DMS79 treated with DMSO at 0.1 percent for 48 hours (cell line): ENCODE measurements at places on chromosomes 5 and 9.

DNA sequence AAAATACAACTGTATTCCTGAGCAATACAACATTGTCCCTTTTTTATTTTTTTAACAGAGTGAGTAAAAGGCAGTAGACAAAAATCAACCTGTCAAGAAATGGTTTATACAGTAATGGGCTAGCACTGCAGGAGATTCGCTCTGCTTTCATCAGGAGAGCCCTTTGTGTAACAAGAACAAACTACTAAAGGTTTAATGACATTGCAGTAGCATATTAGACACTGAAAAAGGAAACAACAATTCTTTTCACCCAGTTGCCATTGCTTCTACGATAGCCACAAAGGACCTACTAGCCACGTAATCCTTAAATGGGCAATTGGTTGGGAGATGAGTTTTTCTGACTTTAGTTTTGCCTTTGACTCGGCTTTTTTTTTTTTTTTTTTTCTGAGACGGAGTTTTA is 319.8 kb upstream of the TRPM3 start:
- no peak for DNase-seq

DNA sequence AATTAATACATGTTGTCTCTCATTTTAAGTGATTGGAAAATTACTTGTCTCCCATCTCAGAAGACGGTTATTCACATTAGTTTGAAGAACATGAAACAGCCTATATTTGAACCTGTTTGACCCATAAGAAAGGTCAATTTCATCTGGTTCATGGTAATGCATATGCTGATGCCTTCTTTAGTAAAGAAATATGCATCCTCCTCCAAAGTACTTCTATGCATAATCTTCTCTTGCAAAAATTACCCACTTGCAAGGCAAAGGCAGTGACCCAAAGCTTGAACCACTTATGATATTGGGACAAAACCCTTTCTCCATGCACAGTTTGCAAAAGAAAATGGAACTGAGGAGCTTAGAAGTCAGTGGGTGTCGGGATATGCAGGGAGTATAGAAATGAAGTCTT is 65.4 kb upstream of the IRX1 start:
- no peak for DNase-seq

DNA sequence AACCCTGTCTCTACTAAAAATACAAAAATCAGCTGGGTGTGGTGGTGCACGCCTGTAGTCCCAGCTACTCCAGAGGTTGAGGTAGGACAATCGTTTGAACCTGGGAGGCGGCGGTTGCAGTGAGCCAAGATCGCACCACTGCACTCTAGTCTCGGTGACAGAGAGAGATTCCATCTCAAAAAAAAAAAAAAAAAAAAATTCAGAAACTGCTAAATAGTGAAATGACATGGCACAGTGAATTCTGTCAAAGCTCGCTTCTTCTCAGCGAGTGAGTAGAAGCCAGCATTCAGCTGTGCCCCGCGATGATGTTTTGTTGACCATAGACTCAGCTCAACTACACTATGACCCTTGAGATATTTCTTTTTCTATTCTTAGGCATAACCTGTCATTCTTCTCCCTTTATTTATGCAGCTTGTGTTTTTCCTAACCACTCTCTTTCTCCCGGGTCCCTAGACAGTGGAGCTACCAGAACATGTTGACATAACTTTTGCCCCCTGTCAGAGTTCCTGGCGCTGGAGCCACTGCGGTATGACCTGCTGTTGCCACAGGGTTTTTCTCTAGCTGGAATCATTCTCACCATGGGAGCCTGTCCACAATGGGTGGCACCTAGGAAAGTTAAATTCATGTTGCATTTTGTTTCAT is 13.5 kb upstream of the IQGAP2 start:
- DNase-seq = no peak

DNA sequence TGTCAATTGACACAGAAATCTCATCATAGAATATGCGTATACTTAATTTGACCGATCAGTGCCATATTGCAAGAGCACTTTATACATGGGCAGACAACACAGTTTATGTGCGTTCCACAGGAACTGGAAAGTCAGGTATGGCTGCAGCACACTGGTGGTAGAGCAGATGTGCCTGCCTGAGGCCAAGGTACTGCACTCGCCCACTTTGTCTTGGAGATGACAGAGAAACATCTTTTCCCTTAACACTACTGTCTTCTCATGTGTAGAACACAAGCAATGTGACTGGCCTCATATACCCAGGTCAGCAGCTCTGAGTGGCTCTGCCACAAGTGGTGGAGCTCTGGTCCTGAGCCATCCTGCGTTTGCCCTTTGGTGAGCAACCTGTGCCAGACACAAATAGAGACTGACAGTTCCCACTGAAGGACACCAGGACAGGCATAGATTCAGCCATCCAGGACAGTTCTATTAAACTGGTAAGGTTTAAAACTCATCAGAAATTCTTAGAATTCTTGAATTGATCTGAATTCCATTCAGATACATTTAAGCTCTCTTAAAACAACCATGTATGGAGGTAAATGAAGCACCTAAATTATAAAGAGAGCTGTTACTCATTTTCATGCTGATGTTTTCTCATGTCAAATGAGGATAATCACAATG is 21.0 kb upstream of the PPP2CA start:
- DNase-seq = no peak

DNA sequence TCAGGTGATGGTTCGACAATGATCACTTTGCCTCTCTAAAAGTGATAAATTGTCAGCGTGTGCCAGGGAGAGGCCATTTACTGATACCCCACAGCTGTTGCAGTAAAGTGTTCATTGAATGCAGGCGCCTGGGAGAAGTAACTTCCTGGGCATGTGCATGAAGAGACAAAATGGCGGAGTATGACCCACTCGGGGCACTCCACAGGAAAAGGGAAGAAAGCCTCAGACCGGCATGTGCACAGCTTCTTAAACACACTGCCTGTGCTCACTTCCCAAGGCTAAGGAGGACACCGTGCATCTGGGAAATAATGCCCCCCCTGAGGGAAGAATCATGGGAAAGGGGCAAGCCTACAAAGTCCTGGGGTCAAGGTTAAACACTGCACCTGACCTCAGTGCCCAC is 329.5 kb downstream of the ICE1 start:
- no peak for DNase-seq

- DNase-seq = no peak
These were observed 53.5 kb upstream of the MAST4 start for GRCh38 chr5:66542711-66543110.

DNA sequence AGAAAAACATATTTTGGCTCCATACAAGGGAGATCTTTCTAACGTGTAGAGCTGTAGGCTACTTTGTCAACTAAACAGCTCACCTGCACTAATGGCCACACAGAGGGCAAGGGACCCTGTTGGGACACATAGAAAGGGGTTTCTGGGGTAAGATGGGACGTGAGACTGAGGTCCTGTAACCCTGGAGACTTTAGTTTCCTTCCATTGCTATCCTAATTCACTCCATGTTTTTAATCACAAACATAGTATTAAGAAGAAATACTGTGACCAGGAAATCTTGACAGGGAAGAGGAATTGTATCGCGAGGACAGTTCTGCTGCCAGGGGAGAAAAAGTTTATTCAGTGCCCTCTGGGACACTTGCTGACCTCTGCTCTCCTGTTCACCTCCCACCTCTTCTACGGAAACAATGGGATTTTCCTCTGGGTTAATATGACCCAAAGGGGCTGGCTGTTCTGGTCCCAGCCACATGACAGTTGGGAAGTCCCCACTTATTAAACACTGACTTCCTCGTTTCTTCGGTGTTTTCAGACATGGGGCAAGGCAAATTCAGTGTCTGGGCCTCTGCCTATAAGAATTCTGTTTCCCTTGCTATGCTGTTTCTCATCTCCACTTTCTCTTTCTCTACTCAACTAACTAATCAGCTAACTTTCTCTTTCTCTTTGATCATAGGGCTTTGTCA is 106.9 kb upstream of the SEMA6A start:
- DNase-seq = no peak

DNA sequence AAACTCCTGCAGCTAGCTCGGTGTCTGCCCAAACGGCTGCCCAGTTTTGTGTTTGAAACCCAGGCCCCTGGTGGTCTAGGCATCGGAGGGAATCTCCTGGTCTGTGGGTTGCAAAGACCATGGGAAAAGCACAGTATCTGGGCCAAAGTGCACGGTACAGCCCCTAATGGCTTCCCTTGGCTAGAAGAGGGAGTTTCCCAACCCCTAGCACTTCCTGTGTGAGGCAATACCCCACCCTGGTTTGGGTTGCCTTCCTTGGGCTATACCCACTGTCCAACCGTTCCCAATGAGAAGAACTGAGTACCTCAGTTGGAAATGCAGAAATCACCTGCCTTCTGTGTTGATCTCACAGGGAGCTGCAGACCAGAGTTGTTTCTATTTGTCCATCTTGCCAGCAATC is 41.8 kb downstream of the CAVIN4 start:
- no peak for DNase-seq

DNA sequence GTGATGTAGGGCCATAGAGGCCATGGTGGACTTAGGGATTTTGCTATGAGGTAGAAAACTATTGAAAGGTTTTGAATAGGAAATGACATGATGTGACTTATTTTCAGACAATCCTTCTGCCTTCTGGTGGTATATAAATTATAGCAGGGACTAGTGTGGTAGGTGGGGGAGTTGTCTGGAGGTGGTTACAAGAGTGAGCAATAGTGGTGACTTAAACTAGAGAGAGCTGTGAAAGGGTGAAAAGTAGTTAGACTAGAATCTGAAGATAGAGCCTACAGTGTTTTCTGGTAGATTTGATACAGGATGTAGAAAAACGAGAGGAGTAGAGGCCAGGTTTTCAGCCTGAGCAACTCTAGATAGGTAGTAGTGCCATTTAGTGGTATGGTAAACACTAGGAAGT is 32.3 kb downstream of the NAA35 start:
- no peak for DNase-seq

GRCh38 chr5:42595597-42595996 is 161.0 kb upstream of the CCDC152 start:
- peak; percentile 20 for DNase-seq

DNA sequence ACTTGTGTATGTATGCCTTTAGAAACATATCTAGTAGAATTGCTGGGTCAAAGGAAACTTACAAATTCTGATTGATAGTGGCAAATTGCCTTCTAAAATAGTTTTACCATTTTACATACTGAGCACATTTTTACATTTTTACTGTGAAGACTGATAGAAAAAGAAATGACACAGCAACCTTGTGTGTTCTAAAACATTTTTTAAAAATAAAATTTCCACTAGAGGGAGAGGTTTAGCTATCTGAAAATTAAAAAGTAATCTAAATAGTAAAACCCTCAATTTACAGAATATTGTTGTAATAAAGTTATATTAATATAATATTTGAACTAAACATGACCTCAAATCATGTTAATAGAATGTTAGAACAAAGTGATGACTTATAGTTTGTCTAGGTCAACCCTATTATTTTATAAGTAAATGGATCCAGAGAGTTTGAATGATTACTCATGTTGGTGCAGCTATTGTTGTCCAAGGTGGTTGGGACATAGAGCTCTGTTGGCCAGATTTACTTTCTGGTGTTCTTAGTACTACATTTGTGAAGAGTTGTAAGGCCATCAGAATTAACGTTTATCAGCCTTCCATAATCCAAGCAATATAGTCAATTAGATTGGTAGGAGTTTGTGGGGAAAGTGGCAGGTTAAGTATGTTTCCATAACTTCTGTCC is 17.2 kb downstream of the CENPP start:
- no peak for DNase-seq

- peak; percentile 1 for DNase-seq
These were observed 30.2 kb upstream of the NRG2 start for GRCh38 chr5:140073296-140073695.

DNA sequence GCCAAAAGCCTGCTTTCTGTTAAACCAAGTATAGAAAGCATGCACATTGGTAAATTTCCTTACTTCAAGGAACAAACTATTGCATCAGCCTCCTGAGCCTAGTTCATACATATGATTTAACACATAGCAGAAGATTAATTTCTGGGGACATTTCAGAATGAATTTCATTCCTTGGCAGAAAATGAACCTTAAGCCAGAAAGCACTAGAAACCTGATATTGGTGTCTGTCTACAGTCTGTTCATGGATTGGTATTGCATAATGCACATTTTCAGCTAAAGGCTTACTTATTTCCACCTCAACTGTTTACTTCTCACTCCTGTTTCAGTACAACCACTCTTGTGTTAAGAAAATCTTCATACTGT is 1471.8 kb upstream of the NUDT12 start:
- no peak for DNase-seq

- DNase-seq = no peak
These were observed 8.5 kb downstream of the CEP72 start for GRCh38 chr5:620586-621180.

GRCh38 chr9:115262477-115262876 is 144.5 kb upstream of the TNC start:
- peak; percentile 86 for DNase-seq

DNA sequence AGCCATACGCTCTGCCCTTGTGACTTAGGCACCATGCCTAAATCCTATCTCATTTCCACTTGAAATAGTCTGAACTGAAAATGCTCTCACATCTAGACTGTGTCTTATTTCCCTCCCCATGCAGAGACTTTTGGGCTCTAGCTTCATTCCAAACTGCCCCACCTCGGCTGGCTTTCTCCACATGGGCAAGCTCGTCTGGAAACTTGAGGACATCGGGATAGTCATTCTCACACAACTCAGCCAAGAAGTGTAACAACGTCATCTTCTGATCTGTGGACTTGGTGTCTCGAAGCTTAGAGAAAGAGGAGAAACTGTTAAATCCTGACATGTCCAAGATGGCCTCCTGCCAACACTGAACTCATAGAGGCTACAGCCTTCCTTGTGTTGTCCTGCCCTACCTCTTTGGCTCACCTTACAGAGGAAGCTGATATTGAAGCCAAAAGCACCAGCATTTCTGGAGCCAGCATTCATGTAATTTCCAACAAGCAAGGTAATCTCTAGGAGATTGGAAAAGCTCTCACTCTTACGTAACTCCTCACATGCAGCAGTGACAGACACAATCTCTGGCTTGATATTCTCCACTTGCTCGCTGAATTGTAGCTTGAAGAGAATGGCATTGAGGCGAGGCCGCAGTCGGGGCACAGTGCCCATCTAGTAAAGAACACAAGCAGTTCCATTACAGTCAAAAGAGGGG is 39.6 kb downstream of the PCDHGC5 start:
- DNase-seq = no peak

GRCh38 chr5:55623789-55624188 is 88.3 kb downstream of the SLC38A9 start:
- DNase-seq = no peak

DNA sequence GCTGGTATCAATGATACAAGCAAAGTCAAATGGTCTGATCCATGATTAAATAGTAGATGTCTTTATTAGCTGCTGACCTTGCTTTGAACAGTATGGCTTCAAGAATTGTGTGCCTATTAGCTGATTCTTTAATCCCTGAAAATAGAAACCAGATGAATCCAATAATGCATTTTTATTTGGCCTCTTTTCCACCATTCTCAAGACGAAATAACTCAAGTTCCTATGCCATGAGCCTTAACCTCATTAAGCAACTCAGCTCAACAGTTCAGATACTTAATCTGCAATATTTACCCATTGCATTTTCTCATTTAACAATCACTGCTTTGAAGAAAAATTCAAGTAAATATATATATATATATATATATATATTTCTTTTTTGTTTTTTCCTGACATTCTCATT is 588.6 kb upstream of the MEF2C start:
- DNase-seq = no peak

GRCh38 chr9:114050226-114050568 is 27.9 kb downstream of the AMBP start:
- no peak for DNase-seq
